Body of pancreas (tissue), 4 donors: ENCODE measurements at places on chromosomes 16 and 17. TPM values are rescaled to one million over a fixed set of nuclear protein-coding genes. Genes with fewer than 3 reads are reported as not detected.

Gene ALOX12B
- not detected for total RNA-seq

Gene HLF
- 4.9 TPM for total RNA-seq

Gene OR3A3
- total RNA-seq: not detected

Gene AIPL1
- total RNA-seq: not detected

Gene SOX9
- 47.5 TPM for total RNA-seq

Gene CCL1
- not detected for total RNA-seq

Gene PRR35
- total RNA-seq: not detected

Gene CCL23
- 2.6 TPM for total RNA-seq

Gene CA10
- total RNA-seq: not detected

DNA sequence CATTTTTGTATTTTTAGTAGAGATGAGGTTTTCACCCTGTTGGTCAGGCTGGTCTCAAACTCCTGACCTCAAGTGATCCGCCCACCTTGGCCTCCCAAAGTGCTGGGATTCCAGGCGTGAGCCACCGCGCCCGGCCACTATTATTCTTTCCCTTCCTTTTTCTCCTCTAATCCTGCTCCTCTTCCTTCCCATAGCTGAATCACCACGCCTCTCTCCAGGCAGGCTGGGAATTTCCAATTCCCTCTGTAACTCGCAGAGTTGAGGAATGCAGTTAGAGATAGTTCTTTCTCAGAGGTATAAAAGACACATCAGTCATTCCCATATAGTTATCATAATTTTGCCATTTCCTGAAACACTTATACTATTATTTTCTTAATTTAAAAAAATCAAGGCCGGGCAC is 11.2 kb downstream of the METTL16 start:
- no peak for DNase-seq
- H3K4me3 ChIP-seq: no peak overlapping the region
- H3K27ac ChIP-seq: no peak overlapping the region
- no peaks in the 10 kb centered on the region for H3K4me1 ChIP-seq
- no peaks in the 10 kb centered on the region for H3K36me3 ChIP-seq

DNA sequence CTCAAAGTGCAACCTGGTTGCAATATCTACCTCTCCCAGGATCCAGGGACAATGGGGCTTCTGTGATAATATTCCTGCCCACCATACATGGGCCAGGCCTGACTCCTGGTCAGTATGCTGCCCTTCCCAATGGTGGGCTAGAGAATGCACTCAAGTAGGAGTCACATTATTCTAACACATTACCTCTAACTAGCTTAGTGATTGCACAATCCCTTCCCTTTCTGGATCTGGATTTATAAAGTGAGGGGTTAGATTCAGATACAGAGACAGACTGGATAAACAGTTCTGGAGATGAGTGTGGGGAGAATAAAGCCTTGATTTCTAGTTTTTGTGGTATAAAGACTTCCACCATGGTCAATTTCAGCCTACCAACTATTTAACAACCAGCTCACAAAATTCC is 33.0 kb downstream of the LYRM1 start:
- no peak overlapping the region for H3K4me3 ChIP-seq
- H3K36me3 ChIP-seq: no peaks in the 10 kb centered on the region
- no peak for DNase-seq
- no peaks in the 10 kb centered on the region for H3K4me1 ChIP-seq
- H3K27ac ChIP-seq: no peak overlapping the region

DNA sequence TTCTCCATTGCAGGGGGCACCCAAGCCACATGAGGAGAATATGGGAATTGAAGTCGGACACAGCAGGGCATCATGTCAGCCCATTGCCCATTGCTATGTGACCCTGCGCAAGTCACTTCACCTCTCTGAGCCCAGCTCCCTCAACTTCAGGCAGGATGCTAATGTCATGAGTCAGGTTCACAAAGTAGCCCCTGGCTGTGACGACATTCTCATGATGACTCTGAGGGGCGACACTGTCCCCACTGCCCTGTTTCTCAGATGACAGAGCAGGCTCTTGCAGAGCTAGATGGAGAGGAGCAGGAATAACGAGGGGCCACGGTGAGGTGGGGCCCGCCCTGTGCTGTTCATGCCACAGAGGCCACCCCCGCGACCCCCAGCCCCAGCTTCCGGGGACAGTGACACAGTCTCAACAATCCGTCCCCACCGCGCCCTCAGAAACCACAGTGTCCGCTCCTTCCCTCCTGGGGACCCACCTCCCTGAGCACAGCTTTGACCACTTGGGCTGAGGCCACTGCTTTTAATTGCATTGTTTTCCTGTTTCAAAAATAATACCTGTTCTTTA is 13.2 kb upstream of the ZNF469 start:
- no peak overlapping the region for H3K4me3 ChIP-seq
- H3K27ac ChIP-seq: no peak overlapping the region
- DNase-seq: no peak
- no peaks in the 10 kb centered on the region for H3K36me3 ChIP-seq
- no peaks in the 10 kb centered on the region for H3K4me1 ChIP-seq

GRCh38 chr17:10836145-10836544 is 1.7 kb downstream of the PIRT start:
- no peaks in the 10 kb centered on the region for H3K27me3 ChIP-seq
- DNase-seq: no peak
- no peak overlapping the region for H3K27ac ChIP-seq
- no peak overlapping the region for H3K4me3 ChIP-seq
- no peaks in the 10 kb centered on the region for H3K36me3 ChIP-seq

- no peaks in the 10 kb centered on the region for H3K36me3 ChIP-seq
- peak overlapping the region; percentile 60 for H3K27ac ChIP-seq
- H3K4me3 ChIP-seq: no peak overlapping the region
- no peaks in the 10 kb centered on the region for H3K27me3 ChIP-seq
- peak; percentile 59 for DNase-seq
- peaks cover 10% of the 10 kb centered on the region for H3K4me1 ChIP-seq
Observed at GRCh38 chr16:4293822-4294457, 21.1 kb upstream of the TFAP4 start.

DNA sequence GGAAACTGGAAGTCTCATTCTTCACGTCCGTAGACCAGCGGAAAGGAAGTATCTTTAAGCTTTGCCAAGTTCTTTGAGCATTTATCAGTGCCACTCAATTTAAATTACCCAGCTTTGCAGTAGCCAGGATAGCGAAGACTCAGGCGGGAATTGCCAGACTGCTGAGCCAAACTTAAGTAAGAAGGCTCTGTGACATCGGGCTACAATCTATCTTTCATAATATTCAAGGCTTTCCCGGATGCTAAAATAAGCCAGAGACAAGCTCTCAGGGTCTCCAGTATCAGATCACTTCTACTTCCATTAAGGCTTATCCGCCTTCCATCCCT is 436 bp upstream of the BRIP1 start:
- no peaks in the 10 kb centered on the region for H3K27me3 ChIP-seq
- H3K4me3 ChIP-seq: peak overlapping the region; percentile 27
- peaks cover 6% of the 10 kb centered on the region for H3K4me1 ChIP-seq
- peak overlapping the region; percentile 89 for H3K27ac ChIP-seq

- no peaks in the 10 kb centered on the region for H3K36me3 ChIP-seq
- DNase-seq: no peak
- no peaks in the 10 kb centered on the region for H3K27me3 ChIP-seq
- H3K4me1 ChIP-seq: peaks cover 35% of the 10 kb centered on the region
- H3K27ac ChIP-seq: no peak overlapping the region
- H3K4me3 ChIP-seq: no peak overlapping the region
Observed at GRCh38 chr17:48155889-48156611, 48.5 kb downstream of the SNX11 start.

DNA sequence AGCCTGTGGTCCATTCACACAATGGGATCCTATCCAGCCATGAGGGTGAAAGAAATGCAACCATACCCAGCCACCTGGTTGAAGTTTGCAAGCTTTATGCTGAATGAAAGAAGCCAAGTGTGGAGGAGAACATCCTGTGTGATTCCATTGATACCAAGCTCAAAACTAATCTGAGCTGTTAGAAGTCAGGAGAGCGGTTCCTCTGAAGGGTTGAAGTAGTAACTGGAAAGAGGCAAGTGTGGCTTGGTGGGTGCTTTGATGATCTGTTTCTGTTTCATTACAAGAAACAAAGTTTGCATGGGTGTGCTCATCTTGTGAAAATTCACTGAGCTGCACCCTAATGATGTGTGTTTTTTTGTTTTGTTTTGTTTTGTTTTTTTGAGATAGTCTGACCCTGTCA is 99.4 kb downstream of the SALL1 start:
- no peak overlapping the region for H3K4me3 ChIP-seq
- no peaks in the 10 kb centered on the region for H3K36me3 ChIP-seq
- no peaks in the 10 kb centered on the region for H3K27me3 ChIP-seq
- DNase-seq: no peak
- H3K4me1 ChIP-seq: no peaks in the 10 kb centered on the region
- H3K27ac ChIP-seq: no peak overlapping the region

DNA sequence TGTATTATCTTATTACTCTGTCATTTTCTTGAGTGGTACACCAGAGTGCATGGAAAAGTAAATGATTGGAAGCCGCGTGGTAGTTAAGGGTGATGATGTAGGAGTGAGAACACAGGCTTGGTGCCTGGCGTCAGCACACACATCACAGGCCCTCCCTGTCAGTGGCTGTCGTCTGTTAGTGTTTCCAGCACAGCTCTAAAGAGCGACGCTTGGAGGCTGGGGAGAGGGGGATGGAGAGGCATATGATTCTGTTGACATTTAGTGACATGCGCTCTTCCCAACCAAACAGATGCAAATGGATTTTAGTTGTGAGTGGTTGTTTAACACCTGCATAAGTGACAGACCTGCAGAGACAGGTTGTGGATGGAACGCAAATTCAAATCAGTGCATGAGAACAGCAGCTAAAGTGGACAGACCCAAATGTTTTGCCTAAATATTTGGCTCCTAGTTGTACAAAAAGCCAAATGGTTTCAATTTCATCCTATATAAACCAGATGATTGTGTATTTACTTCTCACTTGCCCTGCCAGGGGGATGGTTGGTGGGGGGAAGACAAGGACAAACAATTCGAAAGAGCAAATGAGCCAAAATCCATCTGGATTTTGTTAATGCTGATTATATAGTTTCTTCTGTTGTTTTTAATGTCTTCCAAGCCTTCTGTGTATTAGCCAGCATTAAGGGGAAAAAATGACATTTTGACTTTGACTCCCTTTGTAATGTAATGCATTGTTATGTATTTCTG is 222.3 kb downstream of the WWOX start:
- H3K27me3 ChIP-seq: no peaks in the 10 kb centered on the region
- H3K27ac ChIP-seq: no peak overlapping the region
- no peak overlapping the region for H3K4me3 ChIP-seq
- no peaks in the 10 kb centered on the region for H3K36me3 ChIP-seq
- no peaks in the 10 kb centered on the region for H3K4me1 ChIP-seq
- DNase-seq: no peak

- H3K4me3 ChIP-seq: no peak overlapping the region
- H3K36me3 ChIP-seq: no peaks in the 10 kb centered on the region
- peaks cover 55% of the 10 kb centered on the region for H3K4me1 ChIP-seq
- DNase-seq: peak; percentile 63
Observed at GRCh38 chr16:85568519-85568918, 44.6 kb upstream of the GSE1 start.

GRCh38 chr16:4366016-4366415 is 5.6 kb upstream of the VASN start:
- no peak overlapping the region for H3K4me3 ChIP-seq
- no peaks in the 10 kb centered on the region for H3K27me3 ChIP-seq
- no peak for DNase-seq
- H3K36me3 ChIP-seq: no peaks in the 10 kb centered on the region

DNA sequence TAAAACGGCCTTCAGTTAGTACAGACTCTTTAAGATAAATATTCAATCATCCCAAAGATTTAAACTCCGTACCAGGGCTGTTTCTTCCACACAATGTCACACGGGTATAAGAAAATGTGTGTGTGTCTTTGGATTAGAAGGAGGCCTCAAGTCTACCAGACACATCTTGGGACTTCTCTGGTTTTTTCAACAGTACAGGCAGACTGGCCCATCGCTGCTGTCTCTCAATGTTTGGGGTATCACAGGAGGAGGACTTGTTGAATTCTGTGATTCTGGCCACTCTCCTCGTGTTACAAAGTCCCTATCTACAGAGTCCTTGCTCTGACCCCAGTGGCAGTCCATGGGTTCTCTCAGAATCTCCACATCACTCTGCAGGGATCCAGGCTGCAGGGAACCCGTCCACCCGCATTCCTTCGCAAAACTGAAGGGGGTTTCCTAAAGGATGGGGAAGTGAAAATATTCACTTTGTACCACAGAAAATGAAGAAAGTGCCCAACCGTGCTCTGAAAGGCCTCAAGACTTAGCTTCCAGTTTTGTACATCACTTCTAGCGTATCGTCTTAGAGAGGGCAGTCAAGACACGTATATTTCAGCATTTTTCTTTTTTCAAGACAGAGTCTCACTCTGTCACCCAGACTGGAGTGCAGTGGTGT is 373.2 kb downstream of the NPIPA8 start:
- no peak for DNase-seq
- H3K4me3 ChIP-seq: no peak overlapping the region

- H3K27ac ChIP-seq: no peak overlapping the region
- no peaks in the 10 kb centered on the region for H3K27me3 ChIP-seq
- H3K36me3 ChIP-seq: peaks cover 9% of the 10 kb centered on the region
- H3K4me3 ChIP-seq: no peak overlapping the region
Observed at GRCh38 chr17:29103341-29103740, 60.4 kb downstream of the PIPOX start.
